Right lobe of liver (tissue), 6 donors: ENCODE measurements at places on chromosomes 7 and 10. TPM values are rescaled to one million over a fixed set of nuclear protein-coding genes. Genes with fewer than 3 reads are reported as not detected.

GRCh38 chr10:62511238-62511637, 137.1 kb downstream of the ZNF365 start:
- no peak for DNase-seq

DNA sequence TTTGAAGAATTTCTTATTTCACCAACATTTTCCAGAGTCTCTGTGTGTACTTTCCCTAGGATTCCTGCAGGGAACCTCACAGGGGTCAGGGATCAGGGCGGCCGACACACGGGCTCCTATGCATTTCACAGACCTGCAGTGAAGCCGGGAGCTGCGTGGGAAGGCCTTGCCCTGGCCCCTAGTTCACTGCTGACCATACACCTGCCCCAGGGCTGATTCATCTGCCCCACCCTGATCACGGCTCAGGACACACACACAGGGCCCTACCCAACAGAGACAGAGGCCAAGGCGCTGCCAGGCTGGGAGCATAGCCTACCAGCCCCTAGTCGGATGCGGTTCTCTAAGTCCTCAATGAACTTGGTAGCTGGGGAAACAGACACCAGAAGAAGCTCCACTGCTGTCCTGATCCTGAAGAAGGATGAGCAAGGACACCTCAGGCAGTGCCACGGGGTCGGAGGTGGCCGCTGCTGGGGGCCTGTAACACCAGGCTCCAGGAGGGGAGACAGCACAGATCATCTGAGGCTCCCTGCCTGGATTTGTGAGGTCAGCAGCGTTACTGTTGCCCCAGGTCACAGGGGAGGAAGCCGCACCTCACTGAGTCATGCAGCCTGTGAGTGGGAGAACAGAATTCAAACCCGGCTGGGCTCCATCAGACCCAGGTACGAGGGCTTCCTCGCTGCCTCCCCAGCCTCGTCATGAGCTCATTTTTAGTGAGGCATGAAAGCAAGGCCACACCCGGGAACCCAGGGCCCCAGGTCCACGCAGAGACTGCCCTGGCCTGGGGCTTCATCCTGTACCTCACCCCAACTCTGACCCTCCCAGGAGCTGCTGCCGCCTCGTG, 278.8 kb upstream of the PPP2R2D start:
- no peak for DNase-seq

The FAM25G gene
- total RNA-seq = not detected

- no peak for DNase-seq
Measured at GRCh38 chr7:19177269-19177668, 32.0 kb upstream of the FERD3L start.

- no peak for DNase-seq
Measured at GRCh38 chr7:12898004-12898403, 210.6 kb downstream of the ARL4A start.

DNA sequence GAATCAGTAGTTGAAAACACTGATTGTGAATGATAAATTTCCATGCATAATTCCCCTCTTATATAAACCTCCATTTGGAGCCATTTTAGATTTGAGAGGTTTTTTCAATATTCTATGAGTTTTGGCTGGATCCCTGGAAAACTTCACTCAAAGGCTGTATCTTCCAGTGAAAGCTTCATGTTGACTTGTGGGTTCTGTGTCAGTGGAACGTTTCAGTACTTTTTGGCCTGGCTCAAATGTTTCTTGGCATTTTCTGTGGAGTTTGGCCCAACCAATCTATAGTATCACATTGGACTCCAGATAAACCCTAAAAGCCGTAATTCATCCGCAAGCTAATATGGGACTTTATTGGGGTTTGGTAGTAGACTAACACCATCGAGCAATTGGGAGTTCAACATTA, 172.6 kb upstream of the PRPS1L1 start:
- no peak for DNase-seq

The FBXL13 gene
- 0.31 TPM for total RNA-seq

The OR2A5 gene
- not detected for total RNA-seq

The CCL26 gene
- not detected for total RNA-seq

The HYAL4 gene
- not detected for total RNA-seq

GRCh38 chr10:133278577-133279265, 2.1 kb upstream of the ADAM8 start:
- DNase-seq = peak; percentile 81

The CRPPA gene
- total RNA-seq = 2.5 TPM

- no peak for DNase-seq
Measured at GRCh38 chr7:67344481-67345193, 348.0 kb downstream of the TYW1 start.

- DNase-seq = no peak
Measured at GRCh38 chr7:48337012-48337621, 165.9 kb downstream of the ABCA13 start.

The NUTM2A gene
- total RNA-seq = not detected

DNA sequence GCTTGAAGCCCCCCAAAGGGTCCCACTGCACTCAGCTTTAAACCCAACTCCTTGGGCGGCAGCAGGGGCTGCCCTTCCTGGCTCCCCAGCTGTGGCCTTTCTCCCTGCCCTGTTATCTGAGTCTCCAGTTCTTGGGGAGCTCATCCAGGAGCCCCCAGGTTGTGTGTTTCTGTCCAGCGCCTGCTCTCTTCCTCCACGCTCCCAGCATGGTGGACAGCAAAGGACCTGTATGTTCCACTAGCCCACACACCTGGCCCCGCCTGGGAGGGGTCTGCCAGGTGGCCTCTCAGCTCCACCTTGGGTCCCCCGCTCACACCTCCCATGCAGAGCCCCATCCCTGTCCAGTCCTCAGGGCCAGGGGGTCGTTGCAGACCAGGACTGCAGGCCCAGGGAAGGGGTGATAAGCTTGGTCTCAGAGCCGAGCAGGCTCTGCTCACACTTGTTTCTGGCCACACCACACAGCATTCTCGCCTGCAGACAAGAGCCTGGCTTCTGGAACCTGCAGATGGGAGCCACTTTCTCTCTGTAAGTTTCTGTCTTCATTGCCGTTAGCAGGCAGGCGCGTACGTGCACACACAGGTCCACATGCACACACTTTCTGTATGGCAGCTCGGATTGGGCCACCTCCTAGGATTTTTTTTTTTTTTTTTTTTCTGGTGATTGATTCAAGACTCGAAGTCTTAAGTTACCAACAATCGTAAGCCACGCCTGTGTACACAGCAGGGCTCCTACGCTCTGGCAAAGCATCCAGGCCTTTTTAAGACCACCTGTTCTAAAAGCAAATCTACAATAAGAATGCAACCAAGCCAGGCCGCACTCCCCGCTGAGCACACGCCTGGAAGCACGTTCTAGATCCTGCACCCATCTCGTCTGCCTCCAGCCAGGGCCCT, 104.6 kb downstream of the CYTH3 start:
- DNase-seq = no peak

The TUBB8 gene
- total RNA-seq = not detected

The ZNF365 gene
- total RNA-seq = not detected

The ARHGEF35 gene
- total RNA-seq = 7.9 TPM

DNA sequence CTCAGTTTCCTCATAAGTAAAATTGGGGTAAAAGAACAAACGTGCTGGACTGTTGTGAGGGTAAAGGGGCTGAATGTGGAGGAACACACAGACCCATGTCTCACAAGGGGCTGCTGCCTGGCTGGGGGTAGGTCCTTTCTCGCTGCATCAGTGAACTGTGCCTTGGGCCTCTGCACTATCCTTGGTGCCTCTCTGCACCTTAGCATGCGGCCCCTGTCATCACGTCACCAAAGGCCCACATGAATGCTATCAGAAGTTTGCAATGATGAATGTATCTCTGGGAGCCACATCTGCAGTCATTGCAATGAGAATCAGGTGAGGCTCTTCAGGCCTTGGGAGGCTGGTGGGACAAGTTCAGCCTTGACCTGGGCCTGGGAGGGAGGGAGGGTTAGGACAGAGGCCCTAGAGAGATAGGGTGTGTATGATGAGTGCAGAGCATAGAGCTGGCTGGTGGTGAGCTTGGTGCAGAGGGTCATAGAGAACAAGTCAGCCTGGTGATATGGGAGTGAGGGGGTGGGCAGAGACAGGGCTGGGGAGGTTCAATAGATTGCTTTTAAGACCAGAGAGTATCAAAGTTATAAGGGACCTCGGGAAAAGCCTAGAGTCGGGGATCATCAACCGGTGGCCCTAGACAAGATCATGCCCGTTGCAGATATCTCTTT, 308.4 kb downstream of the RPS24 start:
- peak; percentile 11 for DNase-seq

- DNase-seq = no peak
Measured at GRCh38 chr10:100372415-100373297, 25.6 kb downstream of the SCD start.

DNA sequence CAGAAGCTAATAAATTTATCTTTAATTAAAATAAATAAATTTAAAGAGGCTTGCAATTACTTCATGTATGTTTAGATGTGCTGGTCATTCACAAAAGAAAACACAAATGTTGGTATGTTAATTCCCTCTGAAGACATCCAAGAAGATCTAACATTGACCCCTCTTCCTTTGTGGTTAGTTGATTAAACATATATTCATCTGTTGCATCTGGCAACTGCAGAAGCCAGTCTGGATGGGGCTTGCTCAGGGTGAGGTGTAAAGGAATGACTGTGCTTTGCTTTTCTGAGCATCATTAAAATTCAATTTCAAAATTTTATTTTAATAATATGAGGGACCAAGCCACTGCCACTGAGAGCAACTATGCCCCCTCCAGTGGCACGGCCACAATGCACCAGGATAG, 36.4 kb upstream of the FERD3L start:
- no peak for DNase-seq

DNA sequence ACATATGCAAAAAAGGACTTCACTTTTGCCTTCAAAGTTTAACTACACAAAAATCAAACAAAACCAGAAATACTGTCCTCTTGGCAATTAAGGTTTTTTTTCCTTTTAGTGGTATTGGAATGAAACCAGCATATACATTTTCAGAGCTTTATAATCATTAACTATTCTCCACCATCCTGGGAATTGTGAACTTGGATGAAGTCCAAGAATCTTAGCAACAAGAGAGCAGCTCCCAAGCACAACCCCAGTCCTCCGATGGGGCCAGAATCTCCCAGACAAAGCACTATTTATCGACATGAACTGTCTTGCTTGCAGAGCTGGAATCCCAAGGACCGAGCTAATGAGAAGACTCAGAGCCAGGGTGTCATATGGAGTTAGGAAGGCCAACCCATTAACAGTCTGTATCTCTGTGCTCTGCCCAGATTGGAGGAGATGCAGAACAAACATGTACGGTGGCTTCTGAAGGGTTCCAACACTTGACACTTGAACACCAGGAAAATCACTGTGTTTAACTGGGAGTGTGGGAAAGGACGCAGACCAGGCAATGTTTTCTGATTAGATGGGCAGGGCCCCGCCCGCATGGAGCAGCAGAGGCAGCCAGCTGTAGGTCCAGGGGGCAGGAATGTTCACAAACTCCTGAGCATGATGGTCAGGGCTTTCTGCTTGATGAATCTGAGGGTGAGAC, 35.5 kb downstream of the PPP1R3C start:
- DNase-seq = no peak

DNA sequence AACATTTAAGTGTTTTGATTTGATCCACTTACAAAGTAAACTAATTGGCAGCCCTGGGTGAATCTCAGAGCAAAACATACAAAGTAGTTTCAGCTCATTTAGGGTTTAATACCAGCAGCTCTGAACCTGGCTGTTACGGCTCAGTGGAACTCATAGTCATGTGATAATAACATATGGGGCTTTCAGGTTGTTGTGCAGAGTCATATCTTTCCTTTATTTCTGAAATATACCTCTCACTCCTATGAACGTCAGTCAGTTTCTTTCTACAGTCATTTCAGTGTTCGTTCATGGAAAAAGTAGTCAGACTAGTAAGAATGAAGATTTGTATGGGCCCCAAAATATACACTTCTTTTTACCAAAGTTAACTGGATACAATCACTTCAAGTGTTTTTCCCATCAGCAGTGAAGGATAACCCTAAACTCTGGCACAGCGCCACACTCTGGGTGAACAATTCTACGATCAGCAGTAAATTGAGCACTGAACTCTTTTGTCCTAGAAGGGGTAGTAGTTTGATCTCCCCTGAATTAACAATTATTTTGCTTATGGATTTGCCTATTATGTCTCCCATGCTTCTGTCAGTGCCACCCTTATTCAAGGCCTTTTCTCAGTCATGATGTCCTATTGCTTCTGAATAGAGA, 218.6 kb downstream of the THSD7A start:
- DNase-seq = no peak

The DMBT1 gene
- total RNA-seq = 0.20 TPM

DNA sequence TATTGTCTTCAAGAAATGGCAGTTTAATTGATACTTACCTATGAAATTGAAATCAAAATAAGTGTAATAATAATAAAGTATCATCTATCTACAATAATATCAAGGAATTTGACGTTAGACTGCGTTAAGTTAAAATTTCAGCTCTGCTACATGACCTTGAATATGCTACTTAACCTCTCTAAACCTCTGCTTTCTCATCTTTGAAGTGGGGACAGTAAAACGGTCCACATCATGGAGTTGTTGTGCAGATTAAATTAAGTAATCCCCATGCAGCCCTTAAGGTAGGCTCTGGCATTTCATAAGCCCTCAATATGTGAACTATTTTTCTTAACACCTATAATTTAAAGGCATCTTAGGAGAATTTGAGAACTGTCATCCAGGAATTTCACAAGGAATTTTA, 252.4 kb upstream of the PHF14 start:
- no peak for DNase-seq

DNA sequence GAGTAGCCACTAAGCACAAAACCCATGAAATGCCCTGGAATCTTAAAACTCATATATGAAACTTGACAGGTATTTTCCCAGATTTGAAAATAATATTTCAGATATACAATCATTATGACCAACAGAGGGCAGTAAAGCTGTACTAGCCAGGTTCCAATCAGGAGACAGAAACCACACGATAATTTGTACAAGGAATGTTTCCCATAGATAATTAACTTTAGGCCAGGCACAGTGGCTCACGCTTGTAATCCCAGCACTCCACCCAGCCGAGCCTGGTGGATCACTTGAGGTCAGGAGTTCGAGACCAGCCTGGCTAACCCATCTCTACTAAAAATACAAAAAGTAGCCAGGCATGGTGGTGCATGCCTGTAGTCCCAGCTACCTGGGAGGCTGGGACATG, 31.0 kb upstream of the NUB1 start:
- peak; percentile 10 for DNase-seq

- no peak for DNase-seq
Measured at GRCh38 chr10:92420546-92421275, 129.7 kb downstream of the MARCHF5 start.

DNA sequence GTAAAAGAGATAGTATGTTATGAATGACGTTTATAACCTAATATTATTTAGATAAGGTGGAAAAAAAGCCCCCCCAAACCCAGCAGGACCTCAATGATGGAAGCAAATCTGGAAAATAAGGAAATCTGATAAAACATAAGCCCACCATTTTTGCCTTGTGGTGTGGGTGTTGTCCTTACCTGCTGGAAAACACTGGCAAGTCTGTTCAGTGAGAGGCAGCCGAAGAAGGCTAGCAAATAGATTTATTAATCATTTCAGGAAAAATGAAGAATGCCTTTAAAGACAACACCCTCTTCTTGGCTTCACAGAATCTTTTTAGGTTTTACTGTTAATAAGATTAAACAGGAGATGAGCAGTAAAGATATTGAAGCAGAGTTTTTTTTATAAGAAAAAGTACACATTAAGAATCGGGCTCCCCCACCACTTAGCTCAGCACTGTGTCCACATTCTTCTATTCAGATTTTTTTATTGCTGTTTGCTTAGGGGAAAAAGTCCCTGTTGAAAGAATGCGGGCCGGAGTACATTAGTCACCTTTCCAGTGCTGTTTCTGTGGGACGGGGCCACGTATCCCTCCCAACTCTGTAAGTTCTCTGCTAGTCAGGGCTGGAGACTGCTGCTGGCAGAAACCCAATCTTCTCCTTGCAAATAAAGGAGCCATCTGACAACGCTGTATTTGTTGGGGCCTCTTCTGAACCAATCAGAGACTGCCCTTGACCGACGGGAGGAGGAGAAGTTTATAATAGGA, 104.1 kb downstream of the EVX1 start:
- peak; percentile 25 for DNase-seq
